ENCODE measurements at places on chromosomes 13 and 19.
A peak's percentile ranks its signal among the peaks of the same experiment; 100 is the strongest.

GRCh38 chr13:36888645-36889044, 31.4 kb downstream of the SMAD9 start:
- DNase-seq, result no peak

- DNase-seq, result no peak
Measured at GRCh38 chr19:44212866-44213346, 574 bp downstream of the ZNF227 start.

DNA sequence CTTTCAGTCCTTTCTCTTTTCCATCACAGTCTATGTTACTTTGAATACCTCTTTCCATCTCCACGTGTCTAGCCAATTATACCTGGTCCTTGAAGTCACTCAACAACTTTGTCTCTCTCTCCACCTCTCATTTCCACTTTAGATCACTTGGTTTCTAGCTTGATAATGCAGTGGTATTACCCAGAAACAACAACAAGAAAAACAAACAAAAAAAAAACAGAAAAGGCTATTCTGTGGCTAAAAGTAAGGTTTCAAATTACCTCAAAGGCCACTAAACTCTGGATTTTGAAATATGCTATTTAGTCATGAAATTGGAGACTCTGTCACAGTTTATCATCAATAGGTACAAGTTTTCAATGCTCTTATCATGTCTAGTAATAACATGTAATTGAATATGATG, 184.8 kb downstream of the PCDH9 start:
- DNase-seq, result no peak

GRCh38 chr13:95920485-95920884, 132.7 kb downstream of the UGGT2 start:
- DNase-seq, result no peak

DNA sequence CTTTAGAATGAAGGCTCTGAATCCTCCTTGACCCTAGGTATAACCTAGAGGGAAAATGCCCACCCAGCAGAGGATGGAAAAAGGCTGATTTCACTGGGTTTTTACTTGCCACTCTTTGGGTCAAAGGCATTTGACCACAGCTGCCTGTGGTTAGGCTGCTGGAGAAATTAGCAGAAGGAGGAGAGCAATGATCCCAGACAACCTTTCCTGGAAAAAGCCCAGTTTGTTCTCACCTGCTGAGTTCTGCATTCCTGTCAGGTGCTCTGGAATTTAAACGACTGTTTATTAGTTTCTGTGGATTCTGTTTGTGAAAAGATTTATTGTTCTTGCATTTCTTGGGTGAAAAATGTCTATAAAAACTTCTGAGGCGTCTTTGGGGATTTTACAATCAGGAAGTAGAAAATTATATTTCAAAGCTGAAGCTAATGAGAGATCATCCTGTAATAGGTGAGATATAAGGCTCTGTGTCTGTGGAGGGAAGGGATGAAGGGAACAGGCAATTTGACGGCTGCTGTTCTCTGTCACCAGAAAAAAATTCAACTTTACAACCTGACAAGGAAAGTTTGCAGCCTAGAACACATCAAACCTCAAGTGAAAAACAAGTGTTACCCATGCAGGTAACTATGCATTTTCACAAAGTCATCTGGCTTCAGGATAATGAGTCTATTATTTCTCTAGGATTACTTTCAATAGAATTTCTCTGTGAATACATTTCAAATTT, 519.7 kb downstream of the DIAPH3 start:
- DNase-seq, result no peak

DNA sequence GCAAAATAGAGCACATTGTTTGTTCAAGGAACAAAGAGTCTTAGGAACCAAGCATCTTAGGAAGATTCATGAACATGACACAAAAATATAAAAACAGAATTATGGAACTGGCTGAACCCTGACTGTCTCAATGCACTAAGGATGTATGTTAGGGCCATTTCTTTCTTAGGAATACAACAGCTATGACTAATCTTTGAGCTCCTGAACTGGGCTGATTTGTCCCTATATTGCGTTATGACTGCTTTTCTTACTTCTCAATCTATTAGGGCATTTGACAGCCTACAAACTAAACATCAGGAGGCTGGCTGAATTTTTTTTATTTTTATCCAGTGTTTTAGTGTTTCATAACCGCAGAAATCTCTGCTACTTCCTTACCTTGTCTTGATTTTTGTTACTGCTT, 211.2 kb downstream of the OXGR1 start:
- no peak for DNase-seq

- DNase-seq, result no peak
Measured at GRCh38 chr19:34666958-34667265, 10.0 kb downstream of the SCGB2B2 start.

GRCh38 chr19:56687031-56687430, 15.5 kb upstream of the ZNF835 start:
- no peak for DNase-seq

DNA sequence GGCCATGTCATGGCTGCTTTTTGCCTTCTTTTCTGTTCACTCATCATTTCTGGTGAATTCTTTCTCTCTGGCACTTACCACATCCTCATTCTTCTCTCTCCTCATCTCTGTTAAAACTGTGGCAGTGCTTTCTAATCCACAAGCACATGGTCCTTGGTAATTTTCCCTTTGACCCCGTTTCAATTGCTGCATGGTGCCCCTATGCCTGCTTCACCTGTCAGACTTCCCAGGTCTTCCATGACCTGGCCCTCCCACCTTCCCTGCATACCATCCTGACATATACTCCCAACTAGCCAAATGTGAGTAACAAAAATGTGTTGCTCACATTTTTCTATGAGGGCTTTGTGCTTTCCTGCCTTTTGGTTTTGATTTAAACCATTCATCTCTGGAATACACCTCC, 286.5 kb downstream of the MTUS2 start:
- DNase-seq, result no peak

GRCh38 chr19:48452289-48453190, 2.8 kb upstream of the KCNJ14 start:
- no peak for DNase-seq

- no peak for DNase-seq
Measured at GRCh38 chr19:16457195-16457953, 14.4 kb downstream of the EPS15L1 start.

DNA sequence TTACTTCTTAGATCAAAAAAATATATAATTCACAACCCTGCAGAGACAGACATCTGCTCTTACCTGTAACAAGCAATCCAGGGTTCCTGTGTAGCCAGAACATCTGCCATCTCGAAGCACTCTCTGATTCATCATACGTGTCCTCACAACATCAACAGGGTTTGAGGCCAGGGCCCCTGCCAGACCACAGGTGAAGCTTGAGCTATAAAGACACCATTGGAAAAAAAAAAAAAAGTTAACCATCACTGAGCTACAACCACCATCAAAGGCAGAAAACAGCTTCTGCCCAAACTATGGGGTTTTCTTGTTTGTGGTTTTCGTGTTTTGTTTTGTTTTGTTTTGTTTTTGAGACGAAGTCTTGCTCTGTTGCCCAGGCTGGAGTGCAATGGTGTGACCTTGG, 19.3 kb downstream of the SLC25A30 start:
- no peak for DNase-seq

GRCh38 chr19:33638167-33639034, 16.6 kb downstream of the CHST8 start:
- DNase-seq, result no peak

- DNase-seq, result no peak
Measured at GRCh38 chr19:51024924-51025323, 1.5 kb downstream of the KLK11 start.

DNA sequence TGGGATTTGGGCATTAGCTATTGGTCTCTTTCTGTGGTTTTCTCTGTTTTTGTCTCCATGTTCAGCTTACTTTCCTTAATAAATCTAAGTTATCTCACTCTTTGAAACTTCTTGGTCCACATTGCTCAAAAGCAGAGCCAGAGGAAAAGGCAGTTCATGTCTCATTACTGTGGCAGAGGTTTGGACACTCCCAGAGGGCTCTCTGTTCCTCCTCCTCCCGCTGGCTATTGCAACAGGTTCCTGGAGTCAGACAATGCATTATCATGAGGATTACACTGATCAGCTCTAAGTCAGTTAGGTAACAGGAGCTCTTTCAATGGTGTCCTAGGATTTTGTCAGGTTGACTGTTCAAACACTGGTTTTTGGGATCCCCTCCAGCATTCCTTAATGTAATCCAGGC, 298.8 kb downstream of the NDFIP2 start:
- no peak for DNase-seq

GRCh38 chr19:29622166-29623070, 16.3 kb downstream of the POP4 start:
- DNase-seq, result no peak

DNA sequence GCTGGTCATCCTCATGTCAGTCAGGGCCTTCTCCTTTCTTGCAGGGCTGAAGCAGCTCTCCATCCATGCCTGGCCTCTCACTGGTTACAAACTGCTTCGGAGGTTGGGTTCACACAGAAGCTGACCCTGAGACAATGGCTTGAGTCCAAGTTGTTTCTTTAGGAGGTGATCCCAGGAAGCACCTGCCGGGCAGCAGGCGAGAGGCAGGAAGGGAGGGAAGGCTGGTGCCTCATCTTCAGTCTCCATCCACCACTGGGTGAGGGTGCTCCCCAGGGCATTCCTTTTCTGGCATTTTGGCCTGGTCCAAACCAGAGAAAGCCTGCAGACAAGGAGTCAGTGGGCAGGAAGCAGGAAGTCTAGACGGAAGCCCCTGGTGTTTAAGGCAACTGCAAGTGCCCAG, 17.6 kb upstream of the SPATA13 start:
- no peak for DNase-seq

- DNase-seq, result peak; percentile 32
Measured at GRCh38 chr13:106490569-106491321, 44.7 kb downstream of the EFNB2 start.

- no peak for DNase-seq
Measured at GRCh38 chr13:22589880-22590279, 590.9 kb upstream of the SGCG start.

DNA sequence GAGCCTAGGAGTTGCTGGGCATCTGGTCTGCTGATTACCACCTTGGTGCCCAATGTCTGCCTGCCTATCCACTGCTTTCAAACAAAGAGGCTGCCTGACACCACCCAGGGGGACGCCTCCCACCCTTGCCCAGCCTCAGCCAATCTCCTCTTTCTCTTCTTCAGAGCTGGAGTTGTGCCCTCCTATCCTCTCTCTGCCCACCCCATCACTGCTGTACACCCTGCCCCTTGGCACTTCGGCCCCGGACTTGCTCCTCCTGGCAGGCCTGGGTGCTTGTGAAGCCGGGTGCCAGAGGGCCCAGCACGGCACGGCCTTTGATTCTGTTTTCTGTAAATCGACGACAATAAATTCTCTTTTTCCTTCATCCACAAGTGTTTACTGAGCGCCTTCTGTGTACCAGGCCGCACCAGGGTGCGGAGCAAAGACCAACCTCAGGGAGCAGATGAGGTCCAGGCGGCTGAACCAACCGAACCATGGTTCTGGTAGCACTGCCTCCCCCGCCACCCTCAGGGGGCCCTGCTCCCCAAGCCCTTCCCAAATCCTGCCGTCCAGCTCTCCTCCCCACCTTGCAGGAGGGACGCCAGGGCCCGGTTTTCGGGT, 5.0 kb downstream of the RNF225 start:
- DNase-seq, result peak; percentile 50

- DNase-seq, result no peak
Measured at GRCh38 chr19:58558066-58558622, at the start of gene UBE2M. UBE2M (minus strand) TSS chr19:58558611; CDS start chr19:58558381, 230 bp downstream.

GRCh38 chr13:99414048-99414995, 87.0 kb upstream of the TM9SF2 start:
- DNase-seq, result no peak

- DNase-seq, result no peak
Measured at GRCh38 chr19:1046836-1047695, 7.2 kb downstream of the ABCA7 start.

DNA sequence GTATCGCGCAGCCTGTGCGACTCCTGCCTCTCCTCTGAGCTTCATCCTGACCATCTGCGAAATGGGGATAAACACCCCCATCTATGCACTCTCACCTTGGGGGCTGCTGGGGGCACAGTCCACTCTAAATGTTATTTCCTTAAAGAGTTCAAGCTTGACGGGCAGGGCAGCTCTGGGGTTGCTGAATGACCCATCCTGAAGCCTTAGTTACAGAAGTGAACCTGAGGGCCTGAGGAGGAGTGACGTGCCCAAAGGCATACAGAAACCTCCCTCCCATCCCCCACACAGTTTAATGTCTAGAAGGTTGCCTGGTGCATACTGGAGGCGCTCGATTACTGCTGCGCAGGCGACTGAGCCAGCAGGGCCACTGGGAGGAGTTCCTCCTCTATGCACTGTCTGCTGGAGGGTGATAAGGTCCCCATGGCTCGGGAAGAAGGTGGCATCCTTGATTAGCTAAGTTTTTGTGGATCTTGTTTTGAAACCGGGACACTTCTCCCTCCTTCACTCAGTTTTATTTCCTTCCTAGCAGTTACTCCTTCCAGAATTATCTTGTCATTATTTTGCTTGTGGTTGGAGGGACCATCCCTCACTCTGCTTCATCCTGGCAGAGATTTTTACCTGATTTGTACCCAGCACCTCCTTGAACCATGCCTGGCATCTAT, 572 bp upstream of the FKBP8 start:
- DNase-seq, result no peak

DNA sequence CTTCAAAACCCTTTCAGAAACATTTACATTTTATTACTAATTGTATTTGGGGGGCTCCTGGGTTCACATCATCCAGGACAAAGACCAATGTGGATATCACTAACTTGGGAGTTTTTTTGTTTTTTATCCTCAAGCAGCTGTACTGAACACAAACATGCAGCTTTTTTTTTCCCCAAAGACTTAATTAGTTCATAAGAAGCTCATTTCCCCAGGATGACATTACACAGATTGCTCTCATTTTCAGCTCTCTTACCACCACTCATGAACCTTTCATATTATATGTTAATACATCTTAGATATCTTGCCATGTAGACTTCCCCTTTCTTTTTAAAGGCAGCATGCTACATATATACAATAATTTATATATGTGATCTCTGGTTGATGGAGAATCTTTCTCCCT, 118.7 kb upstream of the MAB21L1 start:
- DNase-seq, result no peak

- DNase-seq, result no peak
Measured at GRCh38 chr13:34164582-34164981, 346.6 kb downstream of the RFC3 start.

- no peak for DNase-seq
Measured at GRCh38 chr13:112928020-112928971, 40.7 kb upstream of the MCF2L start.

GRCh38 chr13:21176982-21177284, 475 bp downstream of the MRPL57 start:
- no peak for DNase-seq

- no peak for DNase-seq
Measured at GRCh38 chr13:47117268-47117667, 220.4 kb upstream of the HTR2A start.

Measured in anterior cingulate cortex (tissue), 58 donors.